ENCODE measurements at places on chromosomes 2 and 18.

DNA sequence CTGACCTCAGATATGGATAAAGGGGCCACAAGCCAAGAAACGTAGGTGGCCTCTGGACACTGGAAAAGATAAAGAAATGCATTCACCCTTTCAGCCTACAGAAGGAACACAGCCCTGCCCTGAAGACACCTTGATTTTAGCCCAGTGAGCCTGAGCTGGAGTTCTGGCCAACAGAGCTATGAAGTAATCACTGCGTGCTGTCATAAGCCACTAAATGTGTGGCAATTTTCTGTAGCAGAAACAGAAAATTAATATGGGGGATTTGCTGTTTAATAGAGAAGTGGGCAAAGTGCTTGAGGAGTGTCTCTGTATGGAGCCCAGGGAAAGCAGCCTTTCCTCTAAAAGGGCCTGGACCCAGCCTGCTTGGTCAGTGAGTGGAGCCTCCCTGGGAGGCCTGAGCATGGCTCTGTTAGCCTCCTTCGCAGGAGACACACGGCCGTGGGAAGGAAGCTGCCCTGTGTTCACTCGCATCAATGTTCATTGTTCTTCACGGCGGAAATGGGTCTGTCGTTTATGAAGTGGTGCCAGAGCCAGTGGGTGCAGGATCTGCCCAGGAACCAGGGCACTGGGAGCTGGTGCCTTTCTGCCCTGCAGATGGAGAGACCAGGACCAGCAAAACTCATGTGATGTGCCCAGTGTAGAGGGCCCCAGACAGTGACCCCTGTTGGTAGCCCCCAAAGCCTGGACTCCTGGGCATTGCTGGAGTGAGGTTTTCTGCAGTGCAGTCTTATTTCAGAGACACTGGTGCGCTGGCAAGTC, 268.9 kb downstream of the NDUFA10 start:
- no peak for ATAC-seq

DNA sequence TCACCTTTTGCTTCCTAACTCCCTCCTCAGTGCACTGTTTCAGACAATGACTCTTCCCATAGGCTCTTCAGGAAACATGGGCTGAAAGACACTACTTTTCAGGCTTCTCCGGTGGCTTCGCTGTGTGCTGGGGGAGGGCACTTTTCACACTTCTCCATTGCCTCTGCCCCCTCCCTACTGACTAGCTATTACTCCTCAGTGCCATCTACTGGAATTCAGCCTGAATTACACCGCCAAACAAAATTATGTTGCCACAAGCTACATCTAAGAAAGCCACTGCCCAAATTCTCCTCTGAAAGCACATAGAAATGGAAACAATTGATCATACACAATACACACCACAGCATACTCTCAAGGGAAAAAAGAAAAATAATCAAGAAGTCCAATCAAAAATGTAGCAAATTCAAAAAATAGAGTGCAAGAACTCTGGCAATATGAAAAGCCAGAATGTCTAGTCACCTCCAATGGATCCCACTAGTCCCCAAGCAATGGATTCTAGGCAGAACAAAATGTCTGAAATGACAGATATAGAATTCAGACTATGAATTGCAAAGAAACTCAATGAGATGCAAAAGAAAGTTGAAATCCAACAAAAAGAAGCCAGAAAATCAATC, 1139.4 kb upstream of the GYPC start:
- no peak for ATAC-seq

- ATAC-seq: peak; percentile 90
Observed at GRCh38 chr2:43059183-43059897, 167.1 kb downstream of the ZFP36L2 start.

DNA sequence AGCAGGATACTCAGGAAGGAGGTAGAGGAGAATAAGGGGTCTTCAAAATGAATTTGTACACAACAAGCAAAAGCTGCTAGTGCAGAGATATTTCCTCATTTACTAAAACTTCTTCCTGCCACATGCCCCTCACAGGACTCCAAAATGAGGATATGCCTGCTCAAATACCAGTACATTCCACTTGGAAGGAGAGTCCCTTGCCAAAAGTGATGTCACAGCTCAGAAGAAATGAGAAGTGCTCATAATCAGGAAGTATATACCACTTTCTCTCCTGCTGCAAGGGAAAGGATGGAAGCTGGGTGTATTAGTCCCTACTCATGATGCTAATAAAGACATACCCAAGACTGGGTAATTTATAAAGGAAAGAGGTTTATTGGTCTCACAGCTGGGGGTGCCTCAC, 87.7 kb upstream of the FSHR start:
- ATAC-seq: no peak

GRCh38 chr2:237649541-237650454, 22.4 kb downstream of the LRRFIP1 start:
- ATAC-seq: no peak

GRCh38 chr2:8488001-8488738, 193.7 kb upstream of the ID2 start:
- no peak for ATAC-seq

DNA sequence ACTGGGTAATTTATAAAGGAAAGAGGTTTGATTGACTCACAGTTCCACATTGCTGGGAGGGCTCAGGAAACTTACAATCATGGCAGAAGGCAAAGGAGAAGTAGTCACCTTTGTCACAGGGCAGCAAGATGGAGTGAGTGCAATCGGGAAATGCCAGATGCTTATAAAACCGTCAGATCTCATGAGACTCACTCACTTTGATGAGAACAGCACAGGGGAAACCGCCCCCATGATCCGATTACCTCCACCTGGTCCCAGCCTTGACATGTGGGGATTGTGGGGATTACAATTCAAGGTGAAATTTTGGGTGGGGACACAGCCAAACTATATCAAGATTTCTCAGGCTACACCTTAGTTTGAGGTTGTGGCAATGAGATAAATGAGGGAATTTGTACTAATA, 54.9 kb downstream of the AKAIN1 start:
- ATAC-seq: no peak

GRCh38 chr2:68775272-68775842, 40.7 kb downstream of the ARHGAP25 start:
- no peak for ATAC-seq

- peak; percentile 8 for ATAC-seq
Observed at GRCh38 chr2:156331572-156332283, 793 bp downstream of the NR4A2 start.

- no peak for ATAC-seq
Observed at GRCh38 chr18:78138983-78139496, 840.6 kb upstream of the SALL3 start.

DNA sequence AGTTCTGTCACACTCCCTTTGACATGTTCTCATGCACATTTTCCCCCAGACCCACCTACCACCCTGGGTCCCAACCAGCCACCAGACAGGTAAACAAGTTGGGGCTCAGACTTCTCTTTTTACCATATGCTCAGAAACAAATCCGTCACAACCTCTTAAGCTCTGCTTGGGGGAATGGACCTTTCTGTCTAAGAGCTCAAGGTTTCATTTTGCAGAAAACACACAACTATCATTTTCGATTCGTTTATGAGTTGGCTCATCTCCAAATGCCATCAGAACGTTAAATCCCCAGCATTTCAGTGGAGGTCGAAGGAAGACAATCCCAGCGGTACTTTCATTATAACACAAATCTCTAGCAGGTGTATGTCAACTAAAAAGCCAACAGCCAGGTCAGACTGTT, 30.6 kb upstream of the NCK2 start:
- no peak for ATAC-seq

- ATAC-seq: peak; percentile 71
Observed at GRCh38 chr2:216371721-216372702, at the start of gene MARCHF4. Gene MARCHF4, minus strand, starts transcription at chr2:216372483. Its CDS starts 2,223 bp downstream, at chr2:216370260.

GRCh38 chr2:218029366-218030360, 26.9 kb upstream of the TNS1 start:
- no peak for ATAC-seq

DNA sequence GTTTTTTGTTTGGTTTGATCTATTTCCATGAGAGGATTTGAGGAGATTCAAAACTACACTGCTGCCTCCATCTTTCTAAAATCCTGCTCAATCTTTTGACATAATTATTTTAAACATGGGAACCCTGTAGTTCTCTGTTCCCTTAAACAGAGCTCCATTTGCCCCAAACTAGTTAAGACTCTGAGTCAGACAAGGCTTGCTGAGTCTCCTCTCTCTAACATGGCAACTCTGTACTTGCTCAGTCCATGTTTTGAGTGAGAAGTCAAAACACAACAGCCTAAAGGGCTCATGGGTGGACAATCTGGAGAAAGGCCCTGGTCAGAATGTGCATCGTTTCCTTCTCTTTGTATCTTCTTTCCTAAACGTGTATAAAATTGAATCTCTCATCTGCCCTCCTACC, 7.1 kb upstream of the STAMBP start:
- no peak for ATAC-seq

- ATAC-seq: no peak
Observed at GRCh38 chr2:232137356-232138147, 176.0 kb downstream of the DIS3L2 start.

DNA sequence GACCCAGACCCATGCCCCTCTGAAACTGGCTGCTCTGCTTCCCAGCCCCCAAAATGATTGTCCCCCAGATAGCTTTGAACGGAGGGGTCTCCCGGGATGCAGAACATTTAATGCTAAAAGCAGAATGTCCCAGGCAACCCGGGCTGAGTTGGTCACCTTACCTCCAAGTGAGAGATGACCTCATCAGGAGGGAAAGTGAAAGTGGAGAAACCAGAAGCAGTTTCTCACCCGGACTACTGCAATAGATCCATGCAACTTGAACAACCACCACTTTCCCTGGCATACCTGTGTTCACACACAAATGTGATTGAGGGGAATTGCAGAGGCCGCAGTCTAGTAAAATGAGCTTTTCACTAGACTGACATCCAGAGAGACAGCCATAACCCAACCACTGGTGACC, 75.3 kb upstream of the NPAS2 start:
- no peak for ATAC-seq

DNA sequence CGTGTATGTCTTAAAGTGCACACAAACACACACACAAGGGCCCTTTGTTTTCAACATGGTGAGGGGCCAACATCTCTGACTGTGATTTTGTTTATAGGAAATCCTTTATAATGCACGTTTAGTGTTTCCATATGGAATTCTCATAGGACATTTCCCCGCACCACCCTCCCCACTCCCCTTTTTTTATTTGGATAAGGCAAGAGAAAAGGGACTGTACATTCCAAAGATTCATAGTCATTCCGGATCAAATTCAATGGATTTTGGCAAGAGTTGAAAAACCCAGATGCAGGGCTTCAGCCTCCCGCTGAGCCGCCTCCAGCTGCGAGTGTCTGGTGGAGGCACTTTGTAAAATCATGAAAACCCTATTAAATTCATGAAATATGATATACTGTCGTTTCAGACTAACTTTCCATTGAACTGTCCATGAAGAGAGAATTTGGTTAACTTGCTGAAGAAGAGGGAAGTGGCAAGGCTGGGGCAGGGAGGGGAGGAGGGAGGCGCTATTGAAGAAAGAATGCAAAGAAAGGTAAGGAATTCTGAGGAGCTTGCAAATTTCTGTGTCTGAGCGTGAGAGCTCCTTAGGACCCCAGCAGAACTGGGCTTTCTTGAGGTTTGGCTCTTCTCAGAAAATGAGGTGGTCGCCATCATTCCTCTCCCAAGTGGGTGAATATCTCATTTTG, 25.8 kb upstream of the SLC14A2 start:
- peak; percentile 85 for ATAC-seq

- ATAC-seq: peak; percentile 22
Observed at GRCh38 chr2:44970846-44971450, 29.4 kb downstream of the SIX3 start.

DNA sequence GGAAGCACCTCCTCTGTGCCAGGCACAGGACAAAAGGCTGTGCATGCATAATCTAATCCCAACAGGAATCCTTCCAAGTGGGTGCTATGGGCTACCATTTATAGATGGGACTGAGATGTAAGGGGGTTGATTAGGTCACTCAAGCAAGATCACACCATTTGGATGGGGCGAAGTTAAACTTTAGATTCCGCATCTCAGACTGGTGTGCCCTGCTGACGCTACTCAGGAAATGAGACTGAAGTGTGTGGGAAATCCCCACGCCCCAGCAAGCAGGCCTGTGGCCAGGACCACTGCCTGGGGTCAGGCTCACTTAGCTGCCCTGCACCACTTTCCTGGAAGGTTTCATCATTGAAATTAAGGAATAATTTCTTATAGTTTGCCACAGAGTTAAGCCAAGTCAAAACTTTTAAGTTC, 70.5 kb upstream of the PPP1CB start:
- peak; percentile 38 for ATAC-seq

- peak; percentile 24 for ATAC-seq
Observed at GRCh38 chr18:9417073-9417851, 58.1 kb upstream of the RALBP1 start.

DNA sequence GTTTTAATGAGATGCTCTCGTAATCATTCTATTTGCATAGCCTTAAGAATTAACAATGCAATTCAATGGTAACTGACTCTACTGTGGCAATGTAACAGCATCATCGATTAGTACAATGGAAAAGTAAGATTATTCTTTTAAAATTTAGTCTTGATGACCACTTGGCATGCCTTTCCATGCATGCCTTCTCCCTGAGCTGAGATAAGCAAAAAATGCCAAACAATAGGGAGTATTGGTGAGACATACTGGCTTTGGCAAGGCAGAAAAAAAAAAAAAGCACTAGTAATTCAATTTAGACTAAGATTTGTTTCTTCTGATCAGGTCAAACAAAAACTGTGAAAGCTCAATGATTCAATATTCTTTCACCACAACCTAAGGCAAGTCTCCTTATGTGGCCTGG, 110.8 kb upstream of the TRIB2 start:
- peak; percentile 15 for ATAC-seq

- ATAC-seq: no peak
Observed at GRCh38 chr18:78540636-78541529, 438.7 kb upstream of the SALL3 start.

DNA sequence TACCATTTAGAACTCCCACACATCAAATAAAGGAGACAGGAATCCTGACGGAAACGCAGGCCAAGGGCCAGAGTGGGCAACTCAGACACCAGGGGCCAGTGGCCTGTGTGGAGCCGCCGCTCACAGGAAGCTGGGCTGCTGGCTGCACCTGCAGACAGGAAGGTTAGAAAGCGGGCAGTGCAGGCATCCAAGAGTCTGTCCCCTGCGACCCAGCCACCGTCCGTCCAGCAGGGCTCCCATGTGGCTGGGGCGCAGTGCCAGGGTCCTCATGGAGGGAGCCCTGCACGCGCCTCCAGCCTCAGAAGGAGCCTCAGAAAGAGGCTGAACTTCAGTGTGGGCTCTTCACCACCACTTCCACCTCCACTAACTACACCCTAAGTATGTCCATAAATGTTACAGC, 2.5 kb upstream of the ANO7 start:
- ATAC-seq: no peak

DNA sequence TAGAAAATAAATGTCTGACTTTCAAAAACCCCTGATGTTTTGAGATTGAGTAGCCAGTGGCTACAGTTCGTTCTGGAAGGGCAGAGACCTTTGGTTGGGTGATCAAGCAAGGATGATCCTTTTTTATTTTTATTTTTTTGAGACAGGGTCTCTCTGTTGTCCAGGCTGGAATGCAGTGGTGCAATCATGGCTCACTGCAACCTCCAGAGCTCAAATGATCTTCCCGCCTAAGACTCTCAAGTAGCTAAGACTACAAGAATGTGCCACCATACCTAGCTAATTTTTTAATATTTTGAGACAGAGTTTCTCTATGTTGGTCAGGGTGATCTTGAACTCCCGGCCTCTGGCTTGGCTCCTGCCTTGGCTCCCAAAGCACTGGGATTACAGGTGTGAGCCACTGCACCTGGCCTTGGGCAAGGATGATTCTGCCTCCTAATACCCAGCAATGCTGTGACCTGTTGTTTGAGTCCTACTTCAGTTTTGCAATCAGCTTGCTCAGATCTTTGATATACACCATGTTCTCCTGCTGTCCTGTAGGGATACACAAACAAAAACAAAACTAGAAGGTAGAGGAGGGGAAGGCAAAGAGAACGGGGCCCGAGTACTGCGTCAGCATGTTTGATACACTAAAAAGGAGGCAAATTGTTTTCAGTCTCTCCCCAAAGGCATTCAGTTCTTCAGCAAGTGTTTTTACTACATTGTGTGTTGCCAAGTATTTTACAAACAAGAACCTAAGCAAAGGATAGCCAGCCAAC, 59.2 kb upstream of the LYPD6B start:
- ATAC-seq: no peak

Measured in SK-N-SH treated with all-trans-retinoic acid at 6 μM for 48 hours (cell line).